ENCODE measurements at places on chromosomes 6 and 20.

GRCh38 chr6:56688521-56688920 is 45.8 kb upstream of the DST start:
- no peak for DNase-seq

DNA sequence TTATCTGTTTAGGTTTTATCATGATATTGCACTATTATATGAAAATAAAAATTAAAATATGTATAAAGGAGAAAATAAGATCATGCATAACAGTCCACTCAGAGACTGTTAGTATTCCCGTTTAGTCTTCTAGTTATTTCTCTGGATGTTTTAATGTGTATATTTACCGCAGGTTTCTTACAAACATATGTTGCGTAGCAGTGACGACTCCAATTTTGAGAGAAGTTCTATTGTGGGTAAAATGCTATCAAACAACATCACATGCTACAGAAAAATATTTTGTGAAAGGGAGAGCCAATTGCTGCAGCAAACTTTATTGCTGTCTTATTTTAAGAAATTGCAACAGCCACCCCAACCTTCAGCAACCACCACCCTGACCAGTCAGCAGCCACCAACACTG is 72.4 kb upstream of the NXT1 start:
- DNase-seq: no peak

DNA sequence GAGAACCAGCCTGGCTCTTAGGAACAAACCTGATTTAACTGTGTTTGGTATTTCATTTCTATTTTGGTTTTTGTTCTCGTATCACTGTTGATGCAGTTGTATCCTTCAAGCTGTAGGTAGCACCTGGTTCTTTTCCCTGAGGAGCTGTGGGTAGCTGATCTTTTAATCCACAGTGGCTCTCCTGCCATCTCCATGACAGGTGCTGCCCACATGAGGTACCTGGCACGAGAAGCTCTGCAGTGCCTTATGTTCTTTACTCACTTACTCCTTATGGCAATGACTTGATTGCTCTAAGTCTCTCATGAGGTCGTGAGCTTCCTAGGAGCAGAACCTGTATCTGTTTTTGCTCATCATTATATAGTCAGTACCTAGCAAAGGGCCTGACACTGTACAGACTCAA is 74.3 kb upstream of the EMILIN3 start:
- no peak for DNase-seq

DNA sequence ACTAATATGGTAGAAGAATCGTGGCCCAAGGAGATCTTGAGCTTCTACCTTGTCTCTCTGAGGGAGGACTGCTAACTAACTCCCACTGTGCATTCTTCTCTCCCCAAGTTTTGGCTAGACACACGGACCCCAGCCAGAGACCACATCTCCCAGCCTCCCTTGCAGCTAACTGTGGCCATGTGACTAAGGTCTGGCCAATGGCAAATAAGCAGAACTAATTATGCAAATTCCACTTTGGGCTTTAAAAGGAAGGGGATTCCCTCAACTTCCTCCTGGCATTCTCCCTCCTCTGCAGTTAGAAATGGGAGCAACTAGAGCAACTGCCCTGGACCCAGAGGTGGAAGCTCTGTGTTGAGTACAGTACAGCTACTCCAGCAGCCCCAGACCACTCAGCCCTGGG is 15.4 kb downstream of the BPIFA2 start:
- no peak for DNase-seq

DNA sequence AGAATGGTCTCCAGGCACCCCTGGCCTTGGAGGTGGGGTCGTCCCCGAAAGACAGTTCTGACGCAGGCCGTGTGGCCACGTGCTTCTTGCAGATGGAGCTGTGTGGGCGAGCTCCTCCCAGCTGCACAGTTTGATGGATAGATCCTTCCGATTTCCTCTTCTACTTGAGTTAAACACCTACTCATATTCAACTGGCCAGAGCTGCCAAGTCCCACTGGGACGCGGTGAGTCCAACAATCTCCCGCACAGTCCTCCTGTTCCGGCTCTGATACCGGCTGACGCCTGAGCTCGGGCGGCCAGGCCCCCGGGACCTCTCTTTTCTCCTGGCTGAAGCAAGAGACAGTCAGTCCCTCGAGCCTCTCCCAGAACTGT is 57.9 kb upstream of the DACT2 start:
- DNase-seq: no peak

All from activated CD4-positive, alpha-beta T cell treated with anti-CD3 and anti-CD28 coated beads, Interleukin-2, amount 50 U/mL, for 48 hours (primary cell).